ENCODE measurements at places on chromosomes 6 and 20.

GRCh38 chr6:9428421-9429172 is 986.3 kb downstream of the TFAP2A start:
- DNase-seq: peak; percentile 49

DNA sequence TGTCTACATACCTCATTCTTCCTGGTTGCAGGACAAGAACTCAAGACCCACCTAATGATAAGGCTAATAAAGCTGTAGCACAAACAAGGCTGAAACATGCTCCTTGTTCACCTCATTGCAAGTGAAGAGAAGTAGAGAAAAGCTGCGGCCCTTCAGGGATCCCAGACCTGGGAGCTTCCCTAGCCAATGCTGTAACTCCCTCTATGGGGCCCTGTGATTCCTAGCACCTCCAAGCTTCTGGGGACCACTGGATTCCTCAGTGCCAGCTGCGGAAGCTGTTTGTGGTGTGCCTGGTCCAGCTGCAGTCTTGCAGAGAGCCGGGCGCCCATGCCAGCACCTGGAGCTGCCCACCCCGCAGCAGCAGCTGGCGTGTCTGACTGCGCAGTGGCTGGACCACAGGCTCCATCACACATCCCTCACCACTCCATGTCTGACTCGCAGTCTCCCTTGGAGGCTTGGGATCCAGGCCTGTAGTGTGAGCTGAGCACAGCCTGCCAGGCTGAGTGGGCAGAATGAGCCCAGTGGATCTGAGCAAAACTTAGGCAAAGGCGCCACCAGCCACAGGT is 737.2 kb upstream of the GJE1 start:
- DNase-seq: no peak

- no peak for DNase-seq
These were observed 12.9 kb upstream of the CEP85L start for GRCh38 chr6:118663993-118664985.

GRCh38 chr6:135286962-135287538 is 105.9 kb downstream of the MYB start:
- DNase-seq: no peak

GRCh38 chr6:101851911-101852310 is 458.4 kb downstream of the GRIK2 start:
- no peak for DNase-seq

- no peak for DNase-seq
These were observed 102.2 kb downstream of the DCDC2 start for GRCh38 chr6:24255676-24256075.

- no peak for DNase-seq
These were observed 179.7 kb upstream of the SCGN start for GRCh38 chr6:25472306-25472705.

DNA sequence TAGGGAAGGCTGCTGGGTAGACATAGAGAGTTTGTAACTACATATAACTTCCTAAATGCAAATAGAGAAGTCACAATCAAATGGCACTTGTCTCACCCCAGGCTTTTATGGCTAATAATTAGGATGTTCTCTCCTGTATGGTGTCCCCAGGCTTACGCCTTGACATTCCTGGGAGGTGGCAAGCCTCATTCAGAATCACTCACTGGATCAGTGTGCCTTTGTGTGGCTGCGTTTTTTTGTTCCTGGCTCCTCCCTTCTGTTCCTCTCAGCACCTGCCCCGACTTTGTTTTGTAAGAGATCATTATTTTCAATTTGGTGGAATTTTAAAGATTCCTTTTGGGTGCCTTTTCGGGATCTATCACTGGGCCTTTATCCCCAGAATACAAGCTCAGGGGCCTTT is 5.7 kb downstream of the LAMP5 start:
- no peak for DNase-seq

All from astrocyte (in vitro differentiated cells and primary cell).